ENCODE measurements at places on chromosomes 3 and 15.
A peak's percentile ranks its signal among the peaks of the same experiment; 100 is the strongest.

GRCh38 chr15:101481381-101481705, 8.2 kb downstream of the PCSK6 start:
- peak; percentile 23 for DNase-seq

DNA sequence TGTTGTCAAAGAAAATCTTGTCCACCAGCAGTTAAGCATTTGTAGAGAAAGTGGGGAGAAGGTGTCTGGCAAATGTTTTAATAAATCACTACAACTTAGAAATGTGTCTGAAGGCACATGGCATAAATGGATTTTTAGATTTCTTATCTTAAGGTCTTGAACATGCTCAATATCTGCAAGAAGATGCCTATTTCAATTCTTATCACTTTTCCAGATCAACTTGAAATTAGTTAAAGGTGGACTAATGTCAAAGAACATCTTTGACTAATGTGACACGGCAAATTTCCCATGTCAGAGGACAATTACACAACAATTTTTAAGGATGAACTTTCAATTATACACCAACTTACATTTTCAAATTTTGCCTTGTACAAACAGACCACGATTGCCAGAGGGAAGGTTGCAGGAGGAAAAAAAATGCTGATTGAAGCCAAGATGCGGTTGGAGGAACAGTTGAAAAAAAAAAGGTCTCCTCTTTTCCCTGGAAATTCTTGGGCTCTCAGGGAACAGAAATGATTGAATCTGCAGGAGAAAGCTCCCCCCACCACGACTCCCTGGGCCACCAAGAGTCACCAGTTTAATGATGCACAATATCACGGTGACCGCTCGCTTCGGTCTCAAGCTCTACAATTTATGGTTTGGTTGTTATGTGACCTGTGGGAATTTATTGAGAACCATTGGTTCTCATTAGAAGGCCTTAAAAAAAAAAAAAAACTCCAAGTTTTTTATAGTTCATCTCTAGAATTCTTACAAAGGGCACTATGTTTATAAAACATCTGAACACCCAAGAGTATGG, 507.6 kb upstream of the ADAMTS9 start:
- DNase-seq, result no peak

DNA sequence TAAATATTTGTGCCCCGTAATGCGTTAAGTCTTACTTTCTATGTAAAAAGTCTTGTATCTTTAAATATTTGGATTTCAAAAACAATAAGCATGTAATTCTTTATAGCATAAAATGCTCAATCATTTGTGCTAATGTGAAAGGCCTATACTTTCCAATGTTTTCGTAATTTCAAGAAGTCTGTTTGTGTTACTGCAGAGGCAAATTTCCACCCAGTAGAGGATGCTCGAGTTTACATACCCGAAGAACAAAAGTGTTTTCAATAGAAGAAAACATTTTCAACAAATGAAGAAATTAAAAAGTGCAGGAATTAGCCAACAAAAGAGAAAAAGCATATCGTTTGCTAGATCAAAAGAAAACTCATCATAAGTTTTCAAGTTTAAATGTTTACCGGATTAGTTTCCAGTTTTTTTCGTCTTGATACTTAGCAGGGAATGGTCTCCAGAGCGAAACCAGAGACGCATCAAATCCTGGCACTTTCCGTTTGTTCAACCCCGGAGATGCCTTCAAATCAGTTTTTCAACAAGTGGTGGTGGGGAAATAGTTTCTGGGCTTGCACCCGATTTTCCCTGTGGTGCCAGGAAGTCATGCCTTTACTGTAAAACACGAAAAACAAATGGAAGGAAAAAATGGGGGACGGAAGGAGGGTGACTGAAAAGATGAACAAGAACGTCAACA, 1.0 kb downstream of the CGGBP1 start:
- no peak for DNase-seq

- no peak for DNase-seq
Measured at GRCh38 chr15:35680951-35681350, 135.0 kb upstream of the DPH6 start.

- no peak for DNase-seq
Measured at GRCh38 chr15:26083896-26084295, 220.8 kb upstream of the ATP10A start.

DNA sequence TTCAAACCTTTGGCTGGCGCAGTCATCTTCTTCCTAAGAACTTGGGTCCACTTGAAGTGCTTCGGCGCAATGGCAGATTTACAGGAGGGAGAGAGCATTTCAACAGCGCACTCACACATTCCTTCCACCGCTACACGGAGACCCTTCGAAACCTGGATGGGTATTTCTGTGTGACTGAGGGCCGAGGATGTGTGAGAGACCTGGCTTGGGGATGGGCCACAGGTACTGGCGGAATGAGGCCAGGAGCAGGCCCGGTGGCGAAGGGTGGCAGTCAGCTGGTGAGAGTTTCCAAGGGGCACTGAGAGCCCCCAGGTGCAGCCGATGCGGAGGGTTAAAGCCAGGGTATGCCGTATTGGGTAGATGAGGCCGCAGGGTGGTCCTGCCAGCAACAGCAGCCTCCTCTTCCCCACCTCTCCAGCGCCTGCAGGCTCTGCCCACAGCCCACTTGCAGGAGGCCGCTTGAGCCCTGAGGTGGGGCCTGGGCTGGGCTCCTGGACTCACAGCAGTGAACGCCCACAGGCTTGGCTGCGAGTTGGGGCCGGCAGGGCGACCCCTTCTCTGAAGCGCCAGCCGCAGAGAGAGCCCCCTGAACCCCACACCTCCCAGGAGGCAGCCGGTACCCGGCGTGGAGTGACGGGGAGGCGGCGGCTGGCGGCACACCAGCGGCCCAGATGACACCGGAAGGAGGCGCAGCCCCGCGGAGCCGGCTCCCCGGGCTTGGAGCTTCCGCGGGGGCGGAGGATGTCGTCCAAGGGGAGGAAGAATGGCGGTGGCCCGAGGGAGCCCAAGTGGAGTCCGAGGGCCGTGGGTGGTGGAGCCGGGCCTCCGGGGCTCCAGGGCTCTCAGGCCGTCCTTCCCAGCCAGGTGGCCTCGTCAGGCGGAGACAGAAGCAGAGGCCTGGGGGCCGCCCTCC, 166.5 kb downstream of the NSMCE3 start:
- DNase-seq, result no peak

DNA sequence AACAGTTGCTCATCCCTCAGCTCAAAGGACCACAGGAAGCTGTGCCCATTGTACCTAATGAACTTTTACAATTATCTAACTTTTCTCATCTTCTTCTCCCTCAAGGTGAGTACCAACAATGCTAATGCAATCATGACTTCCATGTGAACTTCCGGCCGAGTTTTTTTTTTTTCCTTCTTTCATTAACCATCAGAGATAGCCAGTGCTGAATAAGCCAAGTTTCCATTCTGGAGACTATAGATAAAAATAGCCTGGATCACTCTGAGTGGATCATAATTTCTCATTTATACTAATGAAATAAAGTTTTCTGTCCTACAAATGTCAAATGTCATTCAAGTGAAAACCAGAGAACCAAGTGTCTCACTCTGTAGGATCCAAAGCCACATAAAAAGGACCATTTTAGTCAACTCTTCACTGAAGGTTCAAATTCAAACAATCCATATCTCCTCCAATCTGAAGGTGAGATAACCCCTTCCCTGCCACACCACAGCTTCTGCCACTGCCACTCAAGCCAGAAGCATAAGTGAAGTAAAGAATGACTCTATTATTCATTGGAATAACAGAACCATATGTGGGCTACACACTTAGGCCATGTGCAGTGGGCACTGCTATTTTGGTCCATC, 5.5 kb downstream of the SUMF1 start:
- no peak for DNase-seq

GRCh38 chr3:136856665-136857064, 5.3 kb upstream of the NCK1 start:
- DNase-seq, result no peak

GRCh38 chr15:100900795-100901169, 18.4 kb upstream of the LRRK1 start:
- no peak for DNase-seq

DNA sequence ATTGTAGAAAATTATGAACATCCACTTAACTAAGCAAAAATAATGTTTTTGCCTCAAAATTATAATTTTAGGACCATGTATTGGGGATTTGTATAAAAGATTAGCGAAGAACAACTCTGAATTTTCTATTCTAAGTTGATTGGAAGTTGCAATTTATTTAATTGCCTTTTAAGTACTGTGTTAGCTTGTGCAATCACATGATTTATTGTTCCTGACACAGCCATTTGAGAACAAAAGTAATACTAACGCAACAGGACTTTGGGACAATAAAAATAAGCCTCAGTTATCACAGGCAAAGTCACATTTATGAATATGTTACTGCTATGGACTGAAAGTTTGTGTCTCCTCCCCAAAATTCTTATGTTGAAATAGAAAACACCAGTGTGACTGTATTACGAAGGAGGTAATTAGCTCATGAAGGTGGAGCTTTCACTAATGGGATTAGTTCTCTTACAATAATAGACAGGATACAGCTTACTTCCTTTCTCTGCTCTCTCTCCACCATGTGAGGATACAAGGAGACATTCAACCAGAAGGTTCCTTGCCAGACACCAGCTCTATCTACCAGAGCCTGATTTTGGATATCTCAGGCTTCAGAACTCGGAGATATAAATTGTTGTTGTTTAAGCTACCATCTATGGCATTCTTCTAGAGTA, 745.9 kb downstream of the ZBBX start:
- DNase-seq, result no peak

- DNase-seq, result no peak
Measured at GRCh38 chr3:8416965-8417364, 84.7 kb upstream of the LMCD1 start.

DNA sequence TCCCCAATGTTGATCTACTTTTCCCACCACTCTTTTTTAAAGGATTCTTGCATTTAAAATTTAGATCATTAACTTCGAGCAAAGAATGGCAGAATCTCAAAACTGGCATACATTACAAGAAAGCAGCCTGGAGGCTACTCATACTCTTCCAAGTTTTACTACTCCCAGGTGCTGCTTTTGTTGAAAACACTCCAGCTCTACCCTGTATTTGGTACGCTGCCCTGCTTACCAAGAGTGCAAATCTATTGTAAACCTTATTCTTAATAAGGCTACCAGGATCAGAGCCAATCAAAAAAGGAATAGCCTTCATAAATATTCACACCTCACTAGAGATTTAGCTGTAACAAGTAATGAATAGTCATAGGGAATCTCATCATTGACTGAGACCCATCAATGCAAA, 11.6 kb upstream of the CNTN3 start:
- DNase-seq, result no peak

DNA sequence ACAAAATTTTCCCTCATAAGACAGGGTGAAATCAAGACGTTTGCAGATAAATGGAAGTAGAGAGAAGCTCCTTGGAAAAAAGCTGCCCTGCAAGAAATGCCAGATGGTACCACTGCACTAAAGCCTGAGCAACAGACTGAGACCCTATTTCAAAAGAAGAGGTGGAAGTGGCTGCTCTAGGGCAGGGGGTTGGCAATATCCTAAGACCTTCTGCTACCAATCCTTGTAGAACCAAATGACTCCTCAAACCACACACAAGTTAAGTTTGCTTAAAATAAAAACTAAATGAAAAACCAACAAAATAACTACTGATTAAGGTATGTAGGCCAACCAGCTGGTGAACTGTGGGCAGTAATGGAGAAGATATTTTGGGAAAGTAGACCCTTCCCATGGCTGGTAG, 21.3 kb downstream of the RAB43 start:
- DNase-seq, result no peak

DNA sequence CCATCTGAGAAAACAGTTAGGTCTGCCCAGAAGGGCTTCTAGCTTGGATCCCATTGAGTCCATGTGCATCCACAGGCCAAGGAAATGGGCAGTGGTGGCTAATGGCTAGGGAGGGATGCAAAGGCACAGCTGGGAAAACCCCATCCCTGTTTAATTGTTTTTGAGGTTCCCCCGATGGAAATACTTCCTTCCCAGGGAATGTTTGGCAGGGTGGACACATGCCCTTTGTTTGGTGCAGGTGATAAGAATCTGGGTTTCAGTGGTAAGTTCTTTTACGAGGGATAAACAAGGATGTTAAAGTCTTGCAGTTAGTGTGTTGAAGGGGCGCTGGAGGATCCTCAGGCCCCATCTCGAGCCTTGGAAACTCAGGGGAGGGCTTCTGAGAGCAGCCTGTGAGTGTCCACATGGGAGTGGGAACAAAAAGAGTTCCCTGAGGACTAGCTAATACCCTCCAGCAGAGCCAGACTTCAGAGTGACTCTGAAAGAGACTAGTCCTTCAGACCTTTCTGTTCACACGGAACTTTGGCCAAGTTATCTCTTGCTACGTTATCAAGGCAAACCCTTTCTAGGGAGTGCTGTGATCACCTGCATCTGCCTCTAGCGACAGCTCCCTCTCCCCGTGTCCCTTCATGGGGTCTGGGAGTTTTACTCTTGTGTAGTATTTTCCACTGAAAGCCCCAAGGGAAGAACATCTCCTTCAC, 17.4 kb downstream of the PTPRG start:
- DNase-seq, result no peak

GRCh38 chr3:64207289-64208080, 17.8 kb downstream of the PRICKLE2 start:
- no peak for DNase-seq

DNA sequence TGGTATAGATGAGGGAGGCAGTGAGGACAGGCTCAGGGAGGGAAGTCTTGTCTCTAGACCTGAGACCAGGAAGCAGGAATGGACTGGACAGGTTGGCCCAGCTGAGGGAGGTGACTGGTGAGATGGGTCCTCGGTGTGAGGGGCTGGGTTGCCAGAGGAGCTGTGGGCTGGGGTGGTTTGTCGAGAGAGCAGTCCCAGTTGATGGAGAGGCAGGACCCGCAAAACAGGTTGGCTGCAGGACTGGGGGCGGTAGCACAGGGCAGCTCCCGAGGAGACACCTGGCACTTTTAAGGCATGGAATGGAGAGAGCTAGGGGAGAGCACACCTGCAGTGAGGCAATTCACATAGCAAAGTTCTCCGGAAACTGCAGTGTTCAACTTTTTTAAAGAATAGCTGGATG, 14.7 kb downstream of the IGF1R start:
- no peak for DNase-seq

GRCh38 chr15:50224606-50225005, 40.9 kb downstream of the HDC start:
- DNase-seq, result no peak

GRCh38 chr3:66744986-66745385, 244.2 kb upstream of the LRIG1 start:
- DNase-seq, result no peak

- no peak for DNase-seq
Measured at GRCh38 chr15:89586651-89587050, 11.4 kb downstream of the TICRR start.

DNA sequence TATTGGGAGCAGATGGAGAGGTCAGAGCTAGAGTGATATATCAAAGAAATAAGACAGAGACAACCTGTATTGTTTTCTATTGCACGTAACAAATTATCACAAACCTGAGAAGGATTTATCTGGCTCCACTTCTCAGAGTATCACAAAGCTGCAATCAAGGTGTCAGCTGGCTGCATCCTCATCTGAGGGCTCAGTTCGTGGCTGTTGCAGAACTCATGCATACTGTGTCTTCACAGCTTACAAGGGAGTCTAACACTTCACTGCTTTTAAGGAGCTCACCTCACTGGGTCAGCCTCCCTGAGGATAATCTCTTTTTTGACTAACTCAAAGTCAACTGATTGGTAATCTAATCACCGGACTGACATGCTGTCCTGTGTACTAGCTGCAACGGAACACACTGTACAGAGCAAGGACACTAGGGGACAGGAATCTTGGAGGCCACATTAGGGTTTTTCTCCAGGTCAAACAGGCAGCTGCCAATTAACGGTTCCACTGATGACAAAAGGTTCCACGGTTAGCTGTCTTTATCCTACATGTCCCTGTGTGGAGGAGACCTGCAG, 1006.8 kb upstream of the SEMA6D start:
- no peak for DNase-seq
